Activated CD4-positive, alpha-beta T cell treated with anti-CD3 and anti-CD28 coated beads, Interleukin-2, amount 10 ng/mL, durations not matched to agents 7 days and 5 days (primary cell): ENCODE measurements at places on chromosomes 11 and 22. TPM values are rescaled to one million over a fixed set of nuclear protein-coding genes. Genes with fewer than 3 reads are reported as not detected.

Gene OR51E2
- total RNA-seq: not detected

GRCh38 chr22:27107824-27108223, 450.4 kb downstream of the MIAT start:
- DNase-seq: no peak

DNA sequence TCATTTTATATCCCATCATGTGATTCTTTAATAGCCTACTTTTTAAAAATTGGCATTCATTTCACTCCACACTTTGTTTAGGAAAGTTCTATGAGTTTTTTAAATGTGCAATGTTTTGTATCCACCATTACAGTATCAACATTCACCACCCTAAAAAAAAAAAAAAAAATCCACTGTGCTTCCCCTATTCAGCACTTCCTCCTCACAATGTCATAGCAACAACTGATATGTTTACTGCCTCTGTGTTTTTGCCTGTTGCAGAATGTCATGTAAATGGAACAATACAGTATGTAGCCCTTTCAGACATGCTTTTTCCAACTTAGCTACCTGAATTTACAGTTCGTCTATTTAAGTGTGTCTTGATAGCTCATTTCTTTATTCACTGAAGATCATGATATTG, 754.2 kb downstream of the FAM181B start:
- no peak for DNase-seq

GRCh38 chr11:12235947-12236743, 125.8 kb downstream of the MICAL2 start:
- peak; percentile 75 for DNase-seq
